GM06990 (cell line): ENCODE measurements at places on chromosomes 11 and 22.

DNA sequence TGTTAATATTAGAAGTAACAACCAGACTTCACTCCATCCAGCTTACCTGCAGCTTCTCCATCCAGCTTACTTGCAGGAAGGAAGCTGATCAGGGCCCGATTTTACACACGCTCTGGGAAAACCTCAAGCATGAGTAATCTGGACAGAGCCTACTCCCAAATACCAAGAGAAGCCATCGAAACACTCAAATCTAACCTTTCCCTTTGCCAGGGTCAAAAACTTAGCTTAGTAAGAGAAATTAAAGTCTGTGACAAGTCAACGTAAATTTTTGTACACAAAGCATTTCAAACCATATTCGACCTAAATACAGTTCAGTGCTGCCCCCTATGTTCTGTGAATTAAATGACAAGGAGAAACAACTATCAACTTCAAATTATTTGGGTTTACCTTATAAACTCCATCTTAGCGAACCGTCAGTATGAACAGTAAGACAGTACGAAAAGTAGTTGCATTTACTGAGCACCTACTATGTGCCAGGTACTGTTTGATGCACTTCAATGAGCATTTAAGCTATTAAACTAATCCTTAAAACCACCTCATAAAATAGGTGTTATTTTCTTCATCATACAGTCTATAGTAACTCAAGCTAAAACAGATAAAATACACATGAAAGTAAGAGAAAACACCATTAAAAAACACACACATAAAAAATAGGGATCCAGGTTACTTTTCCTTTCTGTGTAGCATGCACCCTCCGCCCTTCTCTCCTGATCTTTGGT is 36.9 kb downstream of the ARFGAP3 start:
- no peak for DNase-seq

DNA sequence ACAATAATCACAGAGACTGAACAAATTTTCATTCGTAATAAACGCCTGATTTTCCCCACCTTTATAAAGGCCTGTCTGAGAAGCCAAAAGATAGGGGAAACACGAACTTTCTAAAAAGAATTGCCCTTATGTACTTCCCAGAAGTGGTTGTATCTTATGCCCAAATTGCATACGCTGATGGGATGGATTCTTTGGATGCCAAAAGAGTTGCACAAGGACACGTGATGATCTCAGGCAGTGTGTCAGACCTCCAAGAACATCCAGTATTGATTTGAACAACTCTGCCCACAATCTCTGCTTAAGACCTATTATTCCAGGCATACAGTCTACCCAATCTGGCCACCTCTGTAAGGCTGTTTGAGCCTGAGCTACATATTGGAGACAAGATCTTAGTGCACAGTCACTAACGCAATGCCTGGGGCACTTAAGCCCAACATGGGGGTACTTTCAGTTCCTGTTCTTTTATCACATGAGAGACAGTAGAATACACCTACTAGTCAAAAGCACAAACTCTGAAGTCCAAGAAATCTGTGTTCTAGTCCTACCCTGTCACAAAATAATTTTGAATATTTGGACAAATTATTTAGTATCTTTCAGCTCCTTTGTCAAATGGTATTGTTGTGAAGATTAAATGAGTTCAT is 38.9 kb downstream of the OR10A6 start:
- peak; percentile 28 for DNase-seq

GRCh38 chr11:11845071-11845470 is 3.3 kb downstream of the USP47 start:
- no peak for DNase-seq

DNA sequence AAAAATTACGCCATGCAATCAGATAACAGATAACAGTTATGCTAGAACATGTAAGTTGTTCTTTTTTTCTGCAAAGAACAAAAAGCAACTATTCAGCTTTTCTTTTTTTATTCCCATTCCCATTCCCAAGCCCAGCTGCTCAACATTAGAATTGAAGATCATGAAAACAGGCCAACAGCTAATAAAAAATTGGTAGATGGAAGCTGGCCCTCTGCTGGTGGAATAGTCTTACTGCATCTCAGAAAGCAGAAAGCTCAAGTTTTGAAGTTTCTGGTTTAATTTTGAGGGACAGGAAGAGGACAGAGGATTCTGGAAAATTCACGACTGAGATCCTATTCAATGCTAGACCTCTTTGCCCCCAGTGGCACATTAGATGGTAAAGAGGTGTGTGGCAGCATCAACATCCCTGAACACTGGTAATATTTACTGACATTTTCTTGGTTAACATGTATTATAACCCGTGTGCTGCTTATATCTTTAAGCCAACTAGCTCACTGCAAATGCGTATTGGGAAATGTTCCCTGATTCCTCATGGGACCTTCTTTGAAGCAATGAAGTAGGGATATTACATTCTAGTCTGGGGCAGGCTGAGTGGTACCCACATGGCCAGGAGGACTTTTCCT is 591.2 kb downstream of the OPCML start:
- DNase-seq, result no peak

- DNase-seq, result no peak
Measured at GRCh38 chr11:61747967-61748285, 4.5 kb upstream of the MYRF start.

GRCh38 chr11:35101223-35101622 is 37.7 kb upstream of the CD44 start:
- DNase-seq, result no peak

DNA sequence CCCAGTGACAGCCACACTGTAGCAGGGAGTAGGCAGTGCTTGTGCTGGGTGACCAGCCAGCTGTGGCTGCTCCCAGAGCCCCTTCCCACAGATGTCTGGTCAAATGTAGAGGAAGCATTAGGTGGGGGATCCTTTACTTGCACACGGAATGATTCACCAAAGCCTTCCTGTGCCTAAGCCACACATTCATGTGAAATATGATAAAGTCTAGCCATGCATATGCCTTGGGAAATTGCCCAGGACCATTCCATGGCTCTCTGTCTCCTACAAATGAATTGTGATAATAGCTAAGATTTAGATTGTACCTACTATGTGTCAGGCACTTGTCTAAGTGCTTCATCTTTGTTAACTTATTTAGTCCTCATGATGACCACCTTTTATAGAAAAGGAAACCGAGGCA is 217.5 kb upstream of the E2F8 start:
- DNase-seq, result no peak

GRCh38 chr22:27295040-27295439 is 506.5 kb downstream of the MN1 start:
- DNase-seq, result no peak

GRCh38 chr11:73493956-73494598 is 103.8 kb downstream of the FAM168A start:
- DNase-seq, result no peak

DNA sequence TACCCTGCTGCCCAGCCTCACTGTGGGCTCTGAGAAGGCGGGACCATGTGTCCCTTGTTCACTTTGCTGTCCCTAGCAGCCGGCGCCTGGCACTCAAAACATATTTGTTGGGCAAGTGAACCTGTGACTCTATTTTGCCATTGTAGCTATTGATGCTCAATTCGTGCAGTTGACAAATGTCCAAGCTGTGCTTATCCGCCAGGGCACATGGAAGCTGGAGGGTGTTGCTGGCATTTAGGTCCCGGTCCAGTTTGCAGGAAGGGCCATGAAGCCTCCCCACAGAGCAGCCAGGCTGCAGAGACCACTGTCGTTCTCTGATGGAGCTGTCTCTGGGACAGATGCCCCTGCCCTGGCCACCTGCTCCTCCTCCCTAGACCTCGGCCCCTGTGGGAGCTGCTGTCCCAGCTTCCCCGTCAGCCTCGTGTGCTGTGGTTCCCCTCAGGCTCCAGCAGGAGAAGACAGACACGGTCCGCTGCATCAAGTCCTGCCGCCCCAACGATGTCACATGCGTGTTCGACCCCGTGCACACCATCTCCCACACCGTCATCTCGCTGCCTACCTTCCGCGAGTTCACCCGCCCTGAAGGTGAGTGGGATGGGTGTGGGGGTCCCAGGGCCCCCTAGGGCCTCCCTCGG is 71.5 kb downstream of the FBLN1 start:
- DNase-seq, result no peak

- DNase-seq, result no peak
Measured at GRCh38 chr11:110979696-110980095, 265.8 kb upstream of the POU2AF2 start.

- peak; percentile 64 for DNase-seq
Measured at GRCh38 chr11:69155302-69156234, at the start of gene SMIM38. Gene SMIM38 (plus strand): TSS chr11:69155935. CDS start chr11:69157847, 1,912 bp downstream.
